ENCODE measurements at places on chromosomes 4 and X.

GRCh38 chrX:100870527-100870926 lies 3.6 kb downstream of the NOX1 start:
- DNase-seq, result no peak

DNA sequence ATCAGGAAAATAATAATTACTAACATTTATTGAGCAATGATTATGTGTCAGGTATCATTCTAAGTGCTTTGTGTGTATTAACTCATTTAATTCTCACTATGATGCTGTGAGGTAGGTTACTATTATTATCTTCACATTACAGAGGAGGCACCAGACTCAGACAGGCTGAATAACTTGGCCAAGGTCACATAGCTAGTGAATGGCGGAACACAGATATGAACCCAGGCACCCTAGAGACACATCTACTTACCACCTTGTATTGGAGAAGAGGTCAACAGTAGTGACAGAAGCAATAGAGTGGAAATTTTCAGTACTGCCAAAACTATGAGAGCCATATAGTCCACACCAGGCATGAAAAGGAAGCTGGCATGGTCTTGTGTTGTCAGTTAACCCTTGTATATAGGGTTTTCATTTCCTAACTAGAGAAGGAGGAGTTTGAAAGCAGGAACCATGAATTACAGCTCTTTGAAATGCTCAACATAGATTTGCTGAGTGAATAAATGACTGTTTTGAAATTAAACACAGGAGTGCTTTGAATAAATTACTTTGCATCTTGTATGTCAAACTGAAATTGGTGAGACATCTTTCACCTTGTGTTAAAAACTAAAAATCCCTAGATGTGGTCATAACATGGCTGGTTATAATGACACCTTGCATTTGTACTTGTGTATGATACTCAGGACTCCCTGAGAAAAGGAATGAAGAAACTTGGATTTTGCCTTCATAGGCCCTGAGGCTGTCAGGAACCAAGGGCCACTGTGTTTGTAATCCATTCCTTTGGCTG lies 71.8 kb downstream of the RTL9 start:
- DNase-seq, result no peak

GRCh38 chr4:151166636-151167035 lies 67.2 kb downstream of the RPS3A start:
- DNase-seq, result no peak

GRCh38 chr4:92251711-92252110 lies 52.1 kb upstream of the GRID2 start:
- no peak for DNase-seq

GRCh38 chrX:71143508-71143907 lies 1.1 kb upstream of the NLGN3 start:
- no peak for DNase-seq

GRCh38 chrX:119602701-119603255 lies 3.4 kb downstream of the NKRF start:
- DNase-seq, result no peak

GRCh38 chr4:161428180-161428965 lies 735.4 kb downstream of the FSTL5 start:
- DNase-seq, result no peak

Data from renal cortex interstitium (tissue), 15 donors.